Stimulated activated naive CD4-positive, alpha-beta T cell treated with Interleukin-2 at 50 U/mL for 16 hours (primary cell): ENCODE measurements at places on chromosomes 2 and 18.

- no peak for DNase-seq
Measured at GRCh38 chr2:16320716-16321115, 344.9 kb downstream of the CYRIA start.

- DNase-seq = no peak
Measured at GRCh38 chr2:53859206-53860181, at the start of gene GPR75. Gene GPR75, minus strand, starts transcription at chr2:53859967. Its CDS starts 5,211 bp downstream, at chr2:53854756.

DNA sequence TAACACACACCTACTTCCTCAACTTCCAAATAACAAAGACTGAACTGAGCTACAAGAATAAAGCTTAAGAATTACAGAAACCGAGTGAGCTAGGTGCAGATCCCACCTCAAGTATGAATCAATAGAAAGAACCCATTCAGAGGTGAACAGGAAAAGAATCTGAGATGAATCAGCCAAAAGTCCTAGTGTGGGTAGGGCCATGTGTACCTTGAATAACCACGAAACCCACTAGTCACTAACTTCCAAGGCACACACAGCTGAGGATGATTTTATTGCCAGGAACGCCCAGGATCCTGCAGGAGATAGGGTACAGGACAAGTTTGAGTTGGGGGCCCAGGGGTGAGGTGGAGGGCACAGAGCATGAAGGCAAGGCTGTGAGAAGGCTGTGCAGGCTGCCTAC, 99.7 kb upstream of the REG3A start:
- DNase-seq = no peak

DNA sequence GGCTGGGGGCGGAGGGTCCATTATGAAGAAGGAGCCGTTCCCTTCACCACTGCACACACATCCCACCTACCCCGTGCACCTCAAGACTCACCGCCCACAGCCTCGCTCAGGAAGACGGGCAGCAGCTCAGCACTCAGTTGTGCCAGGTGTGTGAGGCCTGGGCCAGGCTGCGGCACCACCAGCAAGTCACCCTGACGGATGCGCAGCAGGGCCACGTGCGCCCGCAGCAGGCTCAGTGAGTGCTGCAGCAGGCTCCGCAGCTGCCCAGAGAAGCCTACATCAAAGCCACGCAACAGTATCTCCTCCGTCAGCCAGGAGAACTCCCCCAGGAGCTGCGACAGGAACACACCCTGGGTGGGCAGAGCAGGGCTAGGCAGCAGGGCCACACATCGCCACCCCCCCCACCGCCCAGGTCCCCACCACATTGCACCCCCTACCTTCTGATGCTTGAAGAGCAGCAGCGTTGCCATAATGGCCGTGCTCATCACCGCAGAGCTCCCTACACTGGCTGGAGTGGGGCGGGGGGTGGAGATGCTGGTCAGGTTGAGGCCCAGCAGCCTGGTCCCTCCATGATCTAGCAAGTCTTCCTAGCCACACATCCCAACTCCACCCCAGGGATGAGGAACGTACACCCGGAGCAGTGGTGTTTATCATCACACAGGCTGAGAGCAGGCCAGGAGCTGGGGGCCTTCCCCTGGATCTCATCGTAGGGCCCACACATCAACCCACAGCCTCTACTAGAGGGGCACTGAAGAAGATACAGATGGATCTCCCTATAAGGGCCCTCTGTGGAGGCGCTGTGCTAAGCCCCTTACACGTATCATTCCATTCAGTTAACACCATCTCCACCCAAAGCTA, 10.2 kb downstream of the GPAT2 start:
- no peak for DNase-seq

DNA sequence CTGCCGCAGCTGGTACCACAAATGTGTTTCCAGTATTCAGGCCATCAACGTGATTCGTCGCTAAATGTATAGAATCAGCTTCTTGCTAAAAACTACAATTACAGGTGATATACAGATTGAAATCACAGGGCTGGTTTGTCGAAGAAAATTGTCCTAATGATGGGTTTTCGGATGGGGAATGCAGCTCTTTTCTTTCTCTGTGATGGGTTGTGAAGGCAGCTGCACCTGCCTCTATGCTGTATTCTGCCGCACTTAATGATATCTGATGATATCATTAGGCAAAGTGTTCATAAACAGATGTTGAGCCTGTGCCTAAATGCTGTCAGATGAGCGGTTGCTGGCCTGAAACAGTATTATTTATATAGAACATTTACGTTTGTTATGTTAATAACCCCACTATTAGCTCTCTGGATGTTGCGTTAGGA, 218.1 kb downstream of the ARHGAP15 start:
- DNase-seq = no peak

DNA sequence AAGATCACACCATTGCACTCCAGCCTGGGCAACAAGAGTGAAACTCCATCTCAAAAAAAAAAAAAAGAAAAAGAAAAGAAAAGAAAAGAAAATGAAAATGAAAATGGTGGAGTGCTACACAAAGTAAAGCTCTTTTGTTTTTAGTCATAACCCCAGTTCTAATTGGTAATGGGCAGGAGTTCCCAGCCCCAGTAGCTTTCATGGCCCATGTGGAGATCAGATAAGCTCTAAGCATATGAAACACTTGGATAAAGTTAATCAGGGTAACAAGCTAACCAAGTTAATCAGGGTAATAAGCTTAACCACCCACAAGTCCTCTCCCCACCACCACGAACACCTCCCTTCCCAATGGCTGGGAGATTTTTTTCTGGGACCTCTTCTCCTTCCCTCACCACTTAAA, 240.8 kb downstream of the BCL11A start:
- DNase-seq = no peak

DNA sequence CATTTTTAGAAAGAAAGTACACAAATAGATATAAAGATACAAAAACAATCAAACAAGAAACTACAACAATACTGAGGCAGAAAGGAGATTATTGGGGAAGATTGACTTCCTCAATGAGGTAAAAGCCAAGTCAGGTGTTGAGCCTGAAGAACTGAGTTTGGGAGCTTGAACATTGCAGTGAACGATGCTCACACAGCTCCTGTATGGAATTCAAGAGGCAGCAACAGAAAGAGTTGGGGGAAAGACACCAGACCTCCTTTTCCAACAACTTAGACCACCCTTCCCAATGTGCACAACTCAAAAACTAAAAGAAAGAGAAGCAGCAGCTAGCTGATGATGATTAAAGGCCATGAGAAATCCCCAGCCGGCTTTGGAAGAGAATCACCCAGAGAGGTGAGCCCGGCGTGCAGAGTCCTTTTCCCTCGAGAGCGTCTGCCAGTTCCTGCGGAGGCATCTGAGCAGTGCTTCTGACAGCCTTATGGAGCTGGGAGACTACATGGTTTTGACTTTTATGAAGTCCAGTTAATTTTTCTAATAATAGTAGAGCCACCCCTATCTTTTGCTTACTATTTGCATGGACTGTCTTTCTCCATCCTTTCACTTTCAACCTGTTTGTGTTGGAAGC, 106.9 kb upstream of the RFX8 start:
- no peak for DNase-seq
